Thymus (tissue), 14 donors: ENCODE measurements at places on chromosomes 12 and 14. TPM values are rescaled to one million over a fixed set of nuclear protein-coding genes. Genes with fewer than 3 reads are reported as not detected.

FAM90A1 gene
- 0.37 TPM for polyA plus RNA-seq

GRCh38 chr14:105897725-105898113, 371.3 kb downstream of the TMEM121 start:
- H3K27ac ChIP-seq, result no peak overlapping the region
- peaks cover 4% of the 10 kb centered on the region for H3K27me3 ChIP-seq
- DNase-seq, result no peak
- no peaks in the 10 kb centered on the region for H3K36me3 ChIP-seq
- no peaks in the 10 kb centered on the region for H3K4me1 ChIP-seq

DNA sequence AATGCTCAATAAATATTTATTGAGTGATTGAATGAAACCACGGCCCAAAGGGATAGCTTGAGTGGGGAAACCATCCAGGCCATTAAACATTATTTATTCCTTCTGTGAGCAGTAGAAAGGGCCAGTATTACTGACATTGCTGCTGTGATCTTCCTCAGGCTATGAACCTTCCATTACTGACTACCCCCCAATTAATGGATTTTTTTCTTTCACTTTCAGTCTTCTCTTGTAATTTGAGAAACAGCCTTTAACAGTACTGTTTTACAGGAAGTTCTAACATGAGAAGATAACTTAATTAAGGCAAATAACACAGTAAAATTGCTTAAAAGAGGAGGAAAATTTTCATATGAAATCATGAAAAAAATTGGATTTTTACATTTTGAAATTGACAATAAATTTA, 629.5 kb downstream of the TRHDE start:
- no peaks in the 10 kb centered on the region for H3K4me1 ChIP-seq
- no peaks in the 10 kb centered on the region for H3K36me3 ChIP-seq
- no peak overlapping the region for H3K27ac ChIP-seq
- no peak for DNase-seq
- no peak overlapping the region for H3K4me3 ChIP-seq
- no peaks in the 10 kb centered on the region for H3K27me3 ChIP-seq

DNA sequence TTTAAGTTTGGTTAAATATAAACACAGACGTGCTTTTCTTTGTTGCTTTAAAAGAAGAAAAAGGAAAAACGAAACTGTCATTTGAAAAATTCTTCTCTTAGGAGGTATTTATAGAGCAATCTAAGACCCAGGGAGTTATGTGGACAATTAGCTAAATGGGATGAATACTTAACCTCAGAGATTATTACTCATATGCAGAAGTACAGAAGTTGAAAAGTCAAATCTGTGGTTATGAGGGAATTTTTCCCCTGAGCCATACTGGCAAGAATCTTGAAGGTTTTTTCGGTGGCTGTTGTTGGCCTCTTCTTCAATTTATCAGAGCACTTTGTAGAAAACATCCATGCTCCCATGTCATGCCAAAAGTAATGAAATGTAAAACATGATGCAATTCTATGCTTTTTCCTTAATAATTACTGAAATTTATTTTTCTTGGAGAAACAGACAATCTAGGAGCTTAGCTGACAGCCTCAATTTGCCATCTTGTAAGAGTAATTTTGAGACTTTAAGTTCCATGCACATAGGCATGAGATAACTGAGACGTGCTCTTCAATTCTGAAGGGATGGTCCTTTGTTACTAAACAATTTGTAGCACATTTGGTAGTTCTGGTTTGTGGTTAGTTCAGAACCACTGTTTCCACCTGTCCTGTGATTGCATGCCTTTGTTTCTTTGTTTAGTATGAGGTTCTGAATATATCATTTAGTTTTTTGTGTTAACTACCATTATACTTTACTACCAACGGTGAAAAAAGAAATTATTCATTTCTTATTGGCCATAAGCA, 126.6 kb downstream of the BCAT1 start:
- H3K36me3 ChIP-seq, result no peaks in the 10 kb centered on the region
- H3K27me3 ChIP-seq, result no peaks in the 10 kb centered on the region
- DNase-seq, result no peak
- H3K27ac ChIP-seq, result no peak overlapping the region
- H3K4me1 ChIP-seq, result no peaks in the 10 kb centered on the region
- no peak overlapping the region for H3K4me3 ChIP-seq

DNA sequence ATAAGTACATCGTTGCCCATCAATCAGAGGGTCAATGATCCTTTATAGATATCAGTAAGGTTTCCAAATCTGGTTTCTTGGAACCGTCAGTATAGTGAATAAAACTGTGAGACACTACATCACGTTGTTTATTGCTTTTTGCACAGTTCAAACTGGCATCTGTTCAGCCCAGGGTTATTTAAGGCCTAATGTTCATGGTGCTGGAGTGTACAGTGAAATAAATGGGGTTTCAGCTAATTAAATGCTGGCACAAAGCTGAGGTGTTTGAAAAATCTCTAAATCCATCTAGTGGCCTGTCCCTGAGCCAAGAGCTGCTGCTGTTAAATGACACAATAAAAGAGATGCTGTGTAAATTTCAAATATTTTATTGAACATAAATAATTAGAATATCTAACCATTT, 69.9 kb downstream of the RPS29 start:
- DNase-seq, result no peak
- no peaks in the 10 kb centered on the region for H3K27me3 ChIP-seq
- no peaks in the 10 kb centered on the region for H3K4me1 ChIP-seq
- H3K4me3 ChIP-seq, result no peak overlapping the region
- H3K27ac ChIP-seq, result no peak overlapping the region

DNA sequence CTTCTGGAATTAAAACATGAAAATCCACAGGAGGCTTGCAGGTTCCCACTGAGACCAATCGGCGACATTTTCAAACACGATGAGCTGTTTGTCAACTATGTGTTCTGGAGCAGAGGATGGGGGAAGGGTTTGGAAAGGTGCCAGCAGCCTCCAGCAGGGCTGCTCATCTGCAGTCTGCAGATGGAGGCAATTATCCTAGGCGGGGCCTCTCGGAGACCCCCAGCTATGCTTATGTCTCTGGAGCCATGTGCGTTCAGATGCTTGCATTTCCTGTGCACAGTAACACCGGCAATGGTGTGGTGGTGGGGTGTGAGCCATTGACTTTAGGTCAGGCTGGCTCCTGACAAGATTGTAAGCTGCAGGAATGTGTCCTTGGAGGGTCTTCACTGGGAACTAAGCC, 51.7 kb downstream of the RPH3A start:
- H3K36me3 ChIP-seq, result no peaks in the 10 kb centered on the region
- H3K4me1 ChIP-seq, result no peaks in the 10 kb centered on the region
- no peak overlapping the region for H3K4me3 ChIP-seq
- H3K27me3 ChIP-seq, result no peaks in the 10 kb centered on the region
- no peak for DNase-seq
- no peak overlapping the region for H3K27ac ChIP-seq
